ENCODE measurements at places on chromosomes 7 and 10.

GRCh38 chr10:116723428-116724281, 18.7 kb downstream of the HSPA12A start:
- no peak for DNase-seq

- no peak for DNase-seq
Measured at GRCh38 chr10:543131-543530, 146.3 kb downstream of the DIP2C start.

DNA sequence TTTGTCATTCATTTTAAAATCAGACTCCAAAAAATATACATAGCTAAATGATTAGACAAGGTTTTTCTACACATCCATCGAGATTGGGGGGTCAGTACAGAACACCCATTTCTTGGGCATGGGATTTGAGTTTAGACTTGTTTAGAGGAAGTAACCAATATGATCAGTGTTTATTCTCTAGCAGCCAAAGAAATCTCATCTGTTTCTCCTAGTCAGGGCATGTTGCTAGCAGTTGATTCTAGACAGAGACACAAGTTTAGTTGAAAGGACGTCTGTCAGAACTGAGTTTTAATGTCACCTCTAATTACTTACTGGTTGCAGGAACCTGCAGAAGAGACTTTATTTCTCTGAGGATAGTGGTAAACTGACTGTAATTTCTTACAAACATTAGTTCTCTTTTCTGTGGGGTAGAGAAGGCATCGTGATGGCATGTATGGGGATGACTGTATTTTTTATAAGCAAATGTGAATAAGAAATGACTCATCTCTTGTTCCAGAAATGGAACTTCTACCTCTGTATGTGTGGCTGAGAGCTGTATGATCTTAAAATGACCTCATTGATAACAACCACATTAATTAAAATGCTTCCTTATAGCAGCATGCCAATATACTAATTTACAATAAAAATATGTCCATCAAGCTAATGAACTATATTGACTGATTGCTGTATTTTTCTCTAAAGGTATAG, 30.6 kb upstream of the RHOBTB1 start:
- DNase-seq: no peak

DNA sequence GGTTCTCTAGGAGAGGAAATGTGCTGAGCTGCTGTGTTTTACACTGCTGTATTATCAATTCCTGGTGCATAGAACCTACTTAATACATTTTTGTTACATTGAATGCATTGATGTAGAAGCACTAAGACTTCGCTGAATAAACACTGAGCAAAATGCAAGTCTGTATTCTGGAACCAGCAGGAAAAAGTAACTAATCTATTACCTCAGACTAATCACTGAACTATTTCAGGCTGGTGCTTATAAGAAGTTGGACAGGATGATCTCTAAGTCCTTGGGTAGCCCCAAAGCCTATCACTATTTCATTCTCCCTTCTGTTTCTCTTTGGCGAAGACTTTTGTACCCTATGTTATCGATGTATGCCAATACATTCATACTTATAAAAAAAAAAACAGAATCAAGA, 87.2 kb upstream of the LRRTM3 start:
- DNase-seq: no peak

DNA sequence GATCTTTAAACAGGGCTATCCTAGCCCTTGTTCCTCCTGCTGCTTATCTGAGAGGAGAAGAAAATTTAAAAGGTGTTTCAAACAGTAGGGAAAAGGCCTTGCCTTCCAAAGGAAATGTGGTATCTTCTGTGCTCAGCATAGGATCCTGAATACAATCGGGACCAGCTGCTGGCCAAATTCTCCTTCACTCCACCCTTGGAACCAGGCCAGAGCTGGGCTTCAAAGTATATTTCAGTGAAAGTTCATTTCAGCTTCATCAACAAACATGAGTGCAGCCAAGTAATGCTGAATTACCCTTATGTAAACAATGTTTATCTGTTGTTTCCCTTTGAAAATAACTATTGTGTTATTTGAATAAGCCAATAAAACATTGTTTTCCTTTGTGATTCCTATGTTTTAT, 146.5 kb upstream of the MEOX2 start:
- DNase-seq: peak; percentile 60

GRCh38 chr7:126483972-126484371, 768.8 kb downstream of the GRM8 start:
- no peak for DNase-seq

DNA sequence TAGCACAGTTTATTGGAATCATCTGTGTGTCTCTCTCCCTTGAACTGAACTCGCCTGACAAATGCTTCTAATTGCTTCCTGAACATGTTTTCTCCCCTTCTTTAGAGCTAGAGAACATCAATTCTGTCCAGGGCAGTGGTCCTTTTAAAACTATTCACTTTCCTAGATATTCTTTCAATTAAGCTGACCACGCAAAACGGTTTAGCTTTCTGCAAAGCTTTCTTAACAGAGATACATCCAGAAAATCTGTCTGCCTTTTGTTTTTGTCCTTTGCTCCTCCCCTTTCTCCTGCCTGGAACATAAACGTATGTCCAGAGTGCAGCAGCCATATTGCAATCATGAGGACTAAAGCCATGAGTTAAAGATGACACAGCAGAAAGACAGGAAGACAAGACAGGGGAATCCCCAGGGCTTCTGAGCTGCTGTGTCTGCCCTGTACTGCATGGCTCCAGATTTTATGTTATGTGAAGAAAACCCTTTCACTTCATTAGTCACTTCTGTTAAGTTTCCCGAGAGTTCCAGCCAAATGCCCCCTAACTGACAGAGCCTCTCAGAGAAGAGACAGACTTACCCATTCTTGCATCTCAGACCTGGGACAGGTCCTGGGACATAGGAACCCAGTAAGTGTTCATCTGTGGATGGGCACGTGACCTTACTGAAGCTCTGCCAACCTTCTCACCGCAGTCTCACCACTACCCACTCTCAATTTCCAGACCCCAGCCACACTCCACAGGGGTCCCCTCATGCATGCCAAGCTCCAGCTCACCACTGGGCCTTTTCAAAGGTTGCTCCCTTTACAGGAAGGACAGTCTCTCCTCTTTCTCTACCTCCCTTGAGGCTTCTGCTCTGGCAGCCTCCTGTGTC, 35.0 kb upstream of the CPXM2 start:
- no peak for DNase-seq

GRCh38 chr10:103745341-103746247, 109.8 kb downstream of the SH3PXD2A start:
- DNase-seq: no peak

DNA sequence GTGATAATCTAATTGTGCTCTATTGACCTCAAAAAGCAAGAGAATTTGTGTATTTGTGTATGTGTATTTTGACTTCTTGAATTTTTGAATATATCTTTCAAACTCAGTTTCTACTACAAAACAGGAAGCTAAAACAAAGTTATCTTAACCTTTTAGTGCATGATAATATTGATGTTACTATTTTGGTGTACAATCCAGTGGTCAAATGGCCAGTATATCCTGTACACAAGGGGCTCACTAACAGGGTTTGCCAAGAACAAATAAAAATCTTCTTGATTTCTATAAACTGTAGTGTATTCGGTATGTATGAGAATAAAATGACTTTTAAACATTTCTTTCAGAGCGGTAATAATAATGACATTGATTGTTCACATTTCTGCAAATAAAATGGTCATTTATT, 69.6 kb downstream of the FOXP2 start:
- no peak for DNase-seq

GRCh38 chr10:74058658-74059057, 60.7 kb downstream of the VCL start:
- DNase-seq: peak; percentile 26

DNA sequence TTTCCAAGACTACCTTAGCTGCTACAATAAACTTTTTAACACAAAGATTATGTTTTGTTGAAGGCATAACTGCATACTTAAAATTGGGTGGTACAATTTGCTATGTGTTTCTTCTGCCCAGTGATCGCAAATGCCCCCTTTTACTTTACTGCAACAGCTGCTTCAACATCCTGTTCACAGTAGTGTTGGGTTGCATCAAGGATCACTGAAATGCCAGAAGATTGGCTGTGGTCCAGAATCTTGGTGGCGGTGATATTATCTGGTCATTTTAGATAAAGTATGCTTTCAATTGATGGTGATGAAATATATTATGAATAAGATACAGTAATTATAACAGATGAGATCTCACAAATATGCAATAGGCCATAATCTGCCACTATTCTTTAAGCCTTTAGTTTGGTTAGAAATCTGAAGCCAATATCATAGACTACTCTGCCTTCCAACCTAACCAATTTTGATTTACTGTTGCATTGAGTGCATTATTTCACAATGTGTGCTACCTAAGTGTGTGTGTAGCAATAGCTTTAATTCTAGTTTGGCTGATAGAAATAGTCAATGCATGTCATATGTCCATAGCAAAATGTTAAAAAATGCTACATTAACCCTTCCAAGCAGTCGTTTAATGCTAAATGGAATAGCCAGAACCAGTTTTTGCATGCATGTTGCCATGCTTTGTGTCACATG, 29.8 kb upstream of the ING3 start:
- peak; percentile 24 for DNase-seq

GRCh38 chr10:14489522-14490177, 158.9 kb upstream of the FRMD4A start:
- DNase-seq: no peak

DNA sequence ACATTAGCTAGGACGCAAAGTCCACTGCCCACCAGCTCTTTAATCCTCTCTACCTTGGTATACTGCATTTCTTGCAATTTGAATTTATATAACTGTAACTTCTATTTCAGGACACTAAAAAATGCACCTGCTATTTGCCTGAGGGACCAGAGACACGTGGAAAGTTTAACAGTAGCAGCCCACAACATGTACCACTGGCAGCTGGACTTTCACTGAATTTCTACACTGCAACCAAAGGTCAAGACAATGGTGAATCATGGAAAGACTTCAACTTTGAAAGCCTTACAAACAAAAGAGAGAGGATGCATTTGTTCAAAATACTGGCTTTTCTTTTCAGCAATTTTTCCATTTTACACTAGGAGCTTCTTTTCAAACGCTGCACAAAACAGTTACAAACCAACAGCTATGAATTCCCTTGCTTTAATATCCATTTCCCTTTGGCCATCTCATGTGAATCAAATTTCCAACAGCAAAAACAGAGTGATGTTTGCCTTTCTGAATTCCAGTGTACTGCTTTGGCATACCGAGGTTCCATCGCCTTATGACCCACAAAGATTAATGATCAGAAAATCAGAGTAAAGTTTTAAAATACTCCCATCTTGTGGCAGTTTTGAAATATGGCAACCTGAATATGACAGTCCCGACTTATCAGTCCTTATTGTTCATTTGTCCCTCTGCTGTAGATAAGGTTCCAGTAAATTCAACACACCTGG, 29.9 kb upstream of the HNRNPH3 start:
- no peak for DNase-seq

- DNase-seq: no peak
Measured at GRCh38 chr10:128739930-128740329, 613.7 kb upstream of the MKI67 start.

DNA sequence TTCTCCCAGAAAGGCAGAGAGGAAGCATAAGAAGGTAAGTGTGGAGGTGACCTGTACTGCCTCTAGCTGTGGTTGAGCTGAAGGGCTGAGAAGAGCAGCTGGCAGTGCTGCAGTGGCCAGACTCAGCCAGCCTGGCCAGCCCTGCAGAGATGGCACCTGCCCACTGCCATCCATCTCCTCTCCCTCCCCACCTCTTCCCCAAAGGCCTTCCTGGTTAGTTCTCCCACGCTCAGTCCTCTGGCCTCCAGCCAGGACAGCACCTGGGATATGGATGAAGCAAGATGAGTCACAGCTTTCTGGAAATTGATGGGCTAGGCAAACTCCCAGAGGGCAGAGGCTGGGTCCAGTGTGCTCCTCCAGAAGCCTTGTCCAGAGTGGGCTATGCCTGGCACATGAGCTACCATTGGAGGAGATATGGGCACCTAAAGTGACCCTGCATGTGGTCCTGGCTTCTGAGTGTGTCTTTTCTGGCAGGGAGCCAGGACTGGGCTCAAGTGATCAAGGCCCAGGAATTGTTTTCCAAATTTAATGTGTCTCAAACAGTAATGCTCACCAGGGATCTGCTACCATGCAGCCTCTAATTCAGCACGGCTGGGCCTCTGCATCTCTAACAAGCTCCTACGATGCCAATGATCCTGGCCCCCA, 81.0 kb upstream of the CACUL1 start:
- DNase-seq: no peak

GRCh38 chr7:139568813-139569490, 45.5 kb downstream of the CLEC2L start:
- no peak for DNase-seq

GRCh38 chr7:110418659-110419280, 672.2 kb upstream of the LRRN3 start:
- no peak for DNase-seq

- no peak for DNase-seq
Measured at GRCh38 chr7:127870231-127870907, 160.9 kb downstream of the LRRC4 start.

Data from right hindlimb (tissue), 1 donor.